Mammary epithelial cell (primary cell): ENCODE measurements at places on chromosomes 12 and 14. TPM values are rescaled to one million over a fixed set of nuclear protein-coding genes. Genes with fewer than 3 reads are reported as not detected.

DNA sequence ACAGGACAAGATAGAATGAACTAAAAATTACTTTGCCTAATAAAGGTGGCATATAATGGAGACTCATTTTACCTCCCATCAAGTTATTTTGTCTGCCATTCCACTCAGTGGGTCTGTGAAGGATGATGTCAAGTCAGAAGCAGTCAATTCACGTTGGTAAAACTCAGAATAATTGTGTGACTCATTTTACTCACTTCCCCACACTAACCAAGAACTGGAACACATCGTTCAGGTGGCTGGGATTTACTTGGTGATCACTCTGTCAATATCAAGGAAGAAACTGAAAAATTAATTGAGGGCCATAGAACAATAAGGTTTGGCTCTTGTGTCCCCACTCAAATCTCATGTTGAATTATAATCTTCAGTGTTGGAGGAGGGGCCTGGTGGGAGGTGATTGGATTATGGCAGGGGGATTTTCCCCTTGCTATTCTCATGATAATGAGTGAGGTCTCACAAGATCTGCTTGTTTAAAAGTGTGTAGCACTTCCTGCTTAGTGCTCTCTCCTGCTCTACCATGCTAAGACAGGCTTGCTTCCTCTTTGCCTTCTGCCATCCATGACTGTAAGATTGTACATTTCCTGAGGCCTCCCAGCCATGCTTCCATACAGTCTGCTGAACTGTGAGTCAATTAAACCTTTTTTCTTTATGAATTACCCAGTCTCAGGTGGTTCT is 35.7 kb upstream of the GTF2A1 start:
- no peak for DNase-seq

The PAPLN gene
- 15.0 and 21.9 TPM in 2 replicates for total RNA-seq

The MMP17 gene
- 5.5 and 11.3 TPM in 2 replicates for total RNA-seq

The ESRRB gene
- total RNA-seq: 0.13 and 0.14 TPM in 2 replicates

- no peak for DNase-seq
Observed at GRCh38 chr12:47838286-47838931, 18.7 kb upstream of the HDAC7 start.

The VWF gene
- 0.29 and 0.49 TPM in 2 replicates for total RNA-seq

GRCh38 chr12:53123578-53124351 is 20.5 kb downstream of the SOAT2 start:
- DNase-seq: peak; percentile 9

GRCh38 chr12:85280165-85280983 is at the start of gene ALX1:
ALX1 (plus strand) TSS chr12:85280220; CDS start chr12:85280262, 42 bp downstream.
- peak; percentile 16 for DNase-seq

GRCh38 chr12:106195621-106196027 is 52.2 kb downstream of the CKAP4 start:
- no peak for DNase-seq

GRCh38 chr14:78196323-78196722 is 26.1 kb downstream of the NRXN3 start:
- no peak for DNase-seq

The SERPINA10 gene
- not detected in 2 replicates for total RNA-seq

DNA sequence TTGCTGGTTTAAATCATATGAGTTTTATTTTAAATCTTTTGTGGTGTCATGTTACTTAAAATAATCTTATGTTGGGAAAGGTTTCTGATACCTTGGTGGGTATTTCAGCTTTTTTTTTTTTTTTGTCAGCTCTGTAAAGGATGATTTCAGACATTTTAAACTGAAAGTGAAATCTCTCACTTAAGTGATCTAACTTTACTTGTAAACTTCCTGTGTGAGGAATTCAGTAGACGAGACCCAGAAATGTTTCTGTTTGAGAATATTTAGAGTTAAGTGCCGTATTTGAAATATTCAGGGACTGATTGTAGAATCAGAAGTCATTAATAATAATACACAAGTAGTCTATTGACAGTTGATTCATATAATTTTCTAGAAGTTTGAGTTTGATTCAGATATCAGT is 37.8 kb downstream of the PROX2 start:
- DNase-seq: no peak

DNA sequence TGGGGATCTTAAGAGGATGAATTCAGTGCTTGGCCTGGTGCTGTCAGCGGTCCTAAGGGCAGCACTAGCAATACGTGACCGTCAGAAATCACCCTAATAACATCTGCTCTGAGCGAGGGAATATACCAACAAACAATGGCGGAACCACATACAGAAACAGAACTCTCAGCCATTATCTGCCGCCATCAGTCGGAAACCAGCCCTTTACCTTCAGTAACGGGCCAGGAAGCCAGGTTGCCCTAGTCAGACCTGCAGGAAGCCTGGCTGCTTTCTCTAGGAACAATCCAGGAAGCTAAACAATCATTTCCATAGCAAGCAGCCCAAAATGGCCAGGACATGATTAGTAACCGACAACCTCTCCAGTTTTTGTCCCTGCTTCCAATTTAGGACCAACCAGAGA is 5.6 kb downstream of the CDCA4 start:
- no peak for DNase-seq

DNA sequence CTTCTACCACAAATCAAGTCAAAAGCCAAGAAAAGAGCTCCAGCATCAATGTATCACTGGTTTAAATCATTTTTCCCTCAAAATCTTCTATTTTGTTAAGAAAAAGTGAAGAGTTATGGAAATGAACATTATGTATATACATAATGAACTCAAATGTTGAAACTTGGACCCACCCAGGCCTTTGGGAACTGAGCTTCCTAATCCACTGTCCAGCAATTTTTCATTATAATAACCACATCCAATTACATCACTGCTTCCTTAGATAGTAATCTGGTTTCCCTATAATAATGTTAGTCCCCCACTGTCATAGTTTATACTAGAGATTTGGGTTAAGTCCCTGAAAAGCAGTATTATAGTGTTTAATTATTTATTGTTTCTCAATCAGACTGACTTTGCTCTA is 170.9 kb downstream of the PIK3C2G start:
- no peak for DNase-seq

GRCh38 chr12:99476956-99477355 is 170.6 kb upstream of the GARIN6 start:
- no peak for DNase-seq

GRCh38 chr14:57479197-57479596 is 14.5 kb downstream of the CCDC198 start:
- DNase-seq: no peak

The OVCH1 gene
- 0.67 TPM for total RNA-seq

DNA sequence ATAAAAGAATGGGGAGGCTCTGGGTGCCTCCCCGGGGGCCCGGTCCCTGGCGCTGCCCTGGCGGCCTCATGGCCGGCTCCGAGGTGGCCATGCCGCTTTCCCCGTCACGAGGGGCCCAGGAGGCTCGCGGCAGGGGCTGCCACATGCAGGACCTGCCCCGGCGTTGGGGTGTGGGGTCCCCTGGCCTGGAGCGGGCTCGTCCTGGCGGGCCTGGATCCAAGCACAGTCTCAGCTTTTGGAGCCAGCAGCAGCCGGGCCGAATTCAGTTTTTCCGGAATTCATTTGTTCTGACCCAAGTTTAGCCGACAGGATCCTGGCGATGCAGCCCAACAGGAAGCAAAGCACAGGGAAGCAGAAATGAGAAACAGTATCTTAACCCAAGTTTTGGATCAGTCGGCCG is 26.4 kb upstream of the AEBP2 start:
- DNase-seq: no peak

DNA sequence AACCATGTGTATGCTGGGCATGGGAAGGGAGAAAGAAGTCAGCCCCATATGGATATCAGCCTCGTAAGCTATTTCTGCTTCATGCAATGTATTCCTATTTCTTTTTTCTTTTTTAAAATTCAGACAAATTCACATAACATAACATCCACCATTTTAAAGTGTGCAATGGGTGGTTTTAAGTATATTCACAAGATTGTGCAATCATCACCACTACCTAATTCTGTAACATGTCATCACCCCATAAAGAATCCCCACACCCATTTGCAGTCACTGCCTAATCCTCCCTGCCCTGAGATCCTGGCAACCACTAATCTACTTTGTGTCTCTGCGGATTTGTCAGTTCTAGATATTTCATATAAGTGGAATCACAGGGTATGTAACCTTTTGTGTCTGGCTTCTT is 9.5 kb downstream of the POMT2 start:
- no peak for DNase-seq

The FAM234B gene
- total RNA-seq: 9.5 TPM

The VPS29 gene
- 56.3 TPM for total RNA-seq

DNA sequence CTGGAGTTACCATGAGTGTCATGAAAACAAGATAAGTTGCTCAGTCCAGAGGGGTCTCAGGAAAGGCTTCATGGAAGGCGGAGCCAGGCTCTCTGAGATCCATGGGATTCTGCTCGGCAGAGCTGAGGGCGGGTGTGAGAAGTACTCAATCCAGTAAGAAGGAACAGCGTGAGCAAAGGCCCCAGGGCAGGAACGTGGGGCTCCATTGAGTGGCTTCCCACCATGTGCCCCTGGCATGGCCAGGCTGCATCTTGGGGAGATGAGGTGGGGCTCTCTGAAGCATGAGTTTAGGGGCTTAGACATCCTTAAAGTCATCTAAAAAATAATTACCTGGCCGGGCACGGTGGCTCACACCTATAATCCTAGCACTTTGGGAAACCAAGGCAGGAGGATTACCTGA is 58.0 kb downstream of the ARL6IP4 start:
- no peak for DNase-seq

The TC2N gene
- 21.1 and 29.6 TPM in 2 replicates for total RNA-seq

DNA sequence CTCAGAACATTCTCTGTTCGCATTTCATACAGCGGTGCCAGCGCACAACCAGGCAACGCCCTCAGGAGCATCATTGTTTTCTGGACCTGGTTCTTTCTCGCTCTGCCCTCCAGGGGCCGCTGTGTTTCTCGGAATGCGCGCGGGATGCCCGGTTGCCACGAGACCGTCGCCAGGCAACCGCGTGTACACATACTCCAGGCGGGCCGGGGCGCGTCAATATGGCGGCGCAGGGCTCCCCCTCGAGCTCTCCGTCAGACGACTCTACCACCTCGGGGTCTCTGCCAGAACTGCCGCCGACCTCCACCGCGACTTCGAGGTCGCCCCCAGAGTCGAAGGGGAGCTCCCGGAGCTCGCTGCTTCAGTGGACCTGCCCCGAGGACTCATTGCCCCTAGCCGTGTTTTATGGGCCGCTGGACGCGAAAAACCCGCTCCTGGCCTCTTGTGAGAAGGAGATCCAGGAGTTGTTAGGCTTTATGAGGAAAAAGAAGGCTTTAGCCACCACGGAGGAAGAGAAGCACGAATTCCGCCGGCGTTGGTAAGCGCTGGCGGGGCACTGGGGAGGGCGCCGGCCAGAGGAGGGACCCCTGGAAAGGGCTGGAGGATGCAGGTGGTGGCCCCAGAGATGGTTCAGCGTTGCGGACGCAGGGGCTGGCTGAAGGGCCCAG is at the start of gene CFAP54:
Gene CFAP54, plus strand, starts transcription at position 186 of the 665 bp plus-strand sequence. Its CDS starts 33 bp downstream, at position 219.
- DNase-seq: peak; percentile 92

The EIF5 gene
- total RNA-seq: 333 and 368 TPM in 2 replicates

The SLC6A15 gene
- total RNA-seq: 26.7 TPM

DNA sequence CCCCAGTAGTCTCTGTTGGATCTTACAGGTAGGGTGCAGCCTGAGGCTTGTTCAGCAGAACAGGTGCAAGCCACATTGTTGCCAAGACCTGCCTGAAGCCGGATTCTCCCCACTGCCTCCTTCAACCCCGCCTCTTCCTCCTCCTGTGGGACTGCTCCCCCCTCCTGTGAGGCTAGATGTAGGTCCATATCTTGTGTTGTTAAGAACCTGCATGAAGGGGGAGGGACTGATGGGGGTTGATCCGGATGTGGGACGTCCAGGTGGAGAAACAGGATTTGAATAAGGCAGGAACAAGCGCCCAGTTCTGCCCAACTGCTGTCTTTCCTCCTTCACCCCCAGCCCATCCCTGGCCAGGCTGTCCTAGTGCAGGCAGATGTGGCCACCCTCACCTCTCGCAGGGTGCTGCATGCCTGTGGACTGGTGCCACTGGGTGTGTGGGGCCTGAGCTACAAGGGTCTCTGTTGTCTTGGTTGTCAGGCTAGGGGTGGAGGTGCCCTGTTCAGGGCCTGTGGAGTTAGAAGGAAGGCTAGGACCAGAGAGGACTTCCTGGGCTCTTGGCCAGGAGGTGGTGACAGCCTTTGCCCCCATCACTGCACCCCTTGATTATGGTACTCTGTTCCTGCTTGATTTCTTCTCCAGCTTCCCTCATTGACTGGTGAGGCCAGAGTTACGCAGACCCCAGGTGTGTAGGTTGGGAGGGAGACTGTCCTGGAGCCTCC is 1.4 kb downstream of the NR4A1 start:
- DNase-seq: peak; percentile 40

GRCh38 chr12:6434205-6435140 is 10.3 kb upstream of the CD27 start:
- no peak for DNase-seq

The UNC119B gene
- 33.3 TPM for total RNA-seq
